ENCODE measurements at places on chromosomes 3 and 15. TPM values are rescaled to one million over a fixed set of nuclear protein-coding genes. Genes with fewer than 3 reads are reported as not detected.

DNA sequence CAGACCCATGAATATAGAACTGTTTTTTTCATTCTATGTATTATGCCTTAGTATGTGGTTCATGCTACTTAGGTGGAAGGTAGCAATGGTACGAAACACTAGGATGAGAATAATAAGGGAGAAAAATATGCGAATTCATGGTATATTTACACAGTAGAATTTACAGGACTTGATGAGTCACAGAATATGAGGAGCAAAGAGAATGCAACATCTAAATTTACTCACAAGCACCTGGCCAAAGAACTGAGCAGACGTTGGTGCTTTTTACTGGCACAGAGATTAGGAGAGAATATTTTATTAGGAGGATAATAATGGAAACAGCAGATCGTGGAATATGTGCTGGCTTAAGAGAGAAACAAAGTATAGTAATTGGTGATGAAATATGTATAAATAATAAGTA lies 785.4 kb upstream of the ROBO1 start:
- DNase-seq: no peak

DNA sequence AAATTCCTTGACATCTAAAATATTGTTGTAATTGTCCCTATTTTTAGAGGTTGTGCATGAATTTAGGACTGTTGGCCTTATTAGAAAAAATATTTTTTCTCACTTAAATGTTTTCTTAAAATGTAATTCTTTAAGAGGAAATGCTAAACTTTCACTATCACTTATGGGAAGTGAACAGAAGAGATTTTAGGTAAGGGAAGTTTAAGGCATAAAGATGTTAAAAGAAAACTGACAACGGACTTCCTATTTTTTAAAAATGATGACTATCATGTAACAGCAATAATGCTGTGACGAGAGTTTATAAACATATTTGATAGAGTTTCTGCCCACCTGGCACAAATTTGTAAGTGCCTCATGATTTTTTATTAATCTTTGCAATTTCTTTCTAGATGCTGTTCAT lies 3.1 kb downstream of the C3orf38 start:
- DNase-seq: no peak

Gene CXCR6
- total RNA-seq: 2.0 TPM

GRCh38 chr3:181565416-181565815 lies 146.3 kb upstream of the SOX2 start:
- DNase-seq: no peak

- DNase-seq: no peak
Measured at GRCh38 chr3:65077124-65077523, 389.3 kb upstream of the ADAMTS9 start.

DNA sequence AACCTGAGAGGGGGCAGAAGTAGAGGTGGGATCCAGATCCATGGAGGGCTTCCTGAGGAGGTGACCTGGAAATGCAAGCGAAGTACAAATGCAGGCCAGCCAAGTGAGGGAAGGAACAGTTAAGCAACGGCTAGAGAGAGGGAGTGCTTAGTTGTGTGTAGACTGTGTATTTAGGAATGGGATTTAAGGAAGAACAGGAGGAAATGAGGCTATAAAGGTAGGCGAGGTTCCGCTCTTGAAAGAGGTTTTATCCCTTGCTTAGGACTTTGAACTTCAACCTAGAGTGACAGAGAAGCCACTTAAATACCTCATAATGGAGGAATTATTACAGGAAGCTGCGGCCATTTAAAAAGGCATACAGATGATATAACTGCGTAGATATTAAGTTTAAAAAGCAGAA lies 295.1 kb downstream of the THSD4 start:
- DNase-seq: no peak

GRCh38 chr15:60804551-60804950 lies 325.6 kb upstream of the ICE2 start:
- no peak for DNase-seq
